ENCODE measurements at places on chromosomes 16 and 17.

DNA sequence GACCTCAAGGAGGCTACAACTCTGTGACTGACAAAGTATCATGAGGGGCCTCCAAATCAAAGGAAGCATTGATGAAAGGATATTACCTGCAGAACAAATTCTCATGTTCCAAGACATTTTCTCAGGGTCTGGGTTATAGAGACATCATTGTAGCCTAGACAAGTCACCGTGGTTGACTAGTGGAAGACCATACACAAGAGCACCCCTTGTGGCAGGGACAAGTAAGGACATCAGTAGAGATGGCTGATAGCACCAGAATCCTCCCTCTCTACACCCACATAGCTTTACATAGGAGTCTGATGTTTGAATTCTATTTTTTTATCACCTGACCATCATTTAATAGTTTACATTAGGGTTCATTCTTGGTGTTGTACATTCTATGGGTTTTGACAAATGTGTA lies 32.5 kb upstream of the CDH8 start:
- no peak for DNase-seq

- DNase-seq: no peak
These were observed 7.6 kb upstream of the IRX5 start for GRCh38 chr16:54923055-54923473.

GRCh38 chr16:48161906-48162305 lies 6.1 kb upstream of the ABCC12 start:
- DNase-seq: no peak

- no peak for DNase-seq
These were observed 264.3 kb upstream of the CACNG5 start for GRCh38 chr17:66570447-66571195.

GRCh38 chr16:3266873-3267537 lies 10.6 kb upstream of the MEFV start:
- no peak for DNase-seq

- no peak for DNase-seq
These were observed 137.8 kb downstream of the ENGASE start for GRCh38 chr17:79212149-79213087.

DNA sequence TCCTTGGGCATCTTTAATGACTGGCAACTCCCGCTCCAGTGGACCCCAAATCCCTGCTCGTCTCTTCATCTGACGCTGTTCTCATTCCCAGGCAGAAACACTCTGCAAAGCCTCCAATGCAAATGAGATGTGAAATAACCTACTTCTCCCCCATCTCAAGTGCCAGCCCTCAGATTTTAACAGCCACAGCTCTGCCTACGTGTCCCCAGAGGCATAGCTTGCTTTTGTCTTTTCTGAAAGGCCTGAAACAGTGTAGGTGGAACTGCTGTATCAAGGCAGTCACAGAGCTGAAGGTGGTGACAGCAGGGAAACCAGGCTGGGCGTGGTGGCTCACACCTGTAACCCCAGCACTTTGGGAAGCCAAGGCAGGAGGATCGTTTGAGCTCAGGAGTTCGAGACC lies 14.7 kb downstream of the RPH3AL start:
- DNase-seq: no peak

DNA sequence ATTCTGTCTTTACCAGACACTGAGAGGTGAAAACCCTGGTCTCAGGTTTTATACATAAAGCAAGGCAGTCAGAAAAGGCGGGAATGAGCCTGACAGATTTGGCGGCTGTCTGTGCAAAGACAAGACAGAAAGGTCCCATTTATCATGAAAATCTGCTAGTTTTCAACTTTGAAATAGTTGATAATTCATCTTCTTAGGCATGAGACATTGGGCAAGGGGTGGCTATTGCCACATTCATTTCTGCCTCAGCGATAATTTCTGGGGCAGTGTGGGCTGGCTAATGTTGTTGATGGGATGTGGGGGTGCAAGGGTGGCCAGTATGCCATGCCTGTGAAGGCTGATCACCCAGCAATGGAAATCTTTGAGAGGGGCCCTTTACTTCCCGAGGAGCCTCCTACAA lies 173.8 kb upstream of the RPH3AL start:
- DNase-seq: no peak

DNA sequence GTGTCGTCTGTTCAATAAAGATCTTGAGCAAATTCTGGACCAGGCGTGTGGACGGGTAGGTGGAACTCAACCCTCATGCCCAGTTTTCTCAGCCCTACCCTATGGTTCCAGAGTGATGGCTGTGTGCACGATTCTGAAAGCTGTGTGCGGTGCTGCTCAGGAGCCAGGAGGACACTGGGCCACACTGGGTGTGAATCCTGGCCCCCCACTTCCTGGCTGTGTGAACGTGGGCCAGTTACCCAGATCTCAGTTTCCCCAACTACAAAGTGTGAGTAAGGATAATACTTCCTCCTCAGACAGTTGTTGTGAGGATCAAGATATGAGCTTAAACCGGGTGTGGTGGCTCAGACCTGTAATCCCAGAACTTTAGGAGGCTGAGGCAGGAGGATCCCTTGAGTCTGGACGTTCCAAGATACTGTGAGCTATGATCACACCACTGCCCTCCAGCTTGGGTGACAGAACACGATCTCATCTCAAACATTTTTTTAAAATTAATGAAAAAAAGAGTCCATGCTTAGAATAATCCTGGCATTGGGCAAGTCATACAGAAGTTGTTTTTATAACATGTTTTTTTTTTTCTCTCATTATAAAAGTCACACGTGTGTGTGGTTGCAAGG lies 14.7 kb upstream of the MPRIP start:
- DNase-seq: no peak

DNA sequence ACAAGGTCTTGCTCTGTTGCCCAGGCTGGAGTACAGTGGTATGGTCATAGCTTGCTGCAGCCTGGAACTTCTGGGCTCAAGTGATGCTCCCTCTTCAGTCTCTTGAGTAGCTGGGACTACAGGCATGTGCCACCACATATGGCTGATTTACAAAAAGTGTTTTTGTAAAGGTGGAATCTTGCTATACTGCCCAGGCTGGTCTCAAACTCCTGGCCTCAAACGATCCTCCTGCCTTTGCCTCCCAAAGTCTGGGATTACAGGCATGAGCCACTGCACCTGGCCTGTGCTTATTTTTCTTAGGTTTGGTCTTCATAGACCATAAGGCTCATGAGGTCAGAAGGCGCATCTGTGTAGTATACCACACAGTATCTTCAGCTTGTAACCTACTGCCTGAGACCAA lies 5.3 kb downstream of the CLEC19A start:
- DNase-seq: no peak

DNA sequence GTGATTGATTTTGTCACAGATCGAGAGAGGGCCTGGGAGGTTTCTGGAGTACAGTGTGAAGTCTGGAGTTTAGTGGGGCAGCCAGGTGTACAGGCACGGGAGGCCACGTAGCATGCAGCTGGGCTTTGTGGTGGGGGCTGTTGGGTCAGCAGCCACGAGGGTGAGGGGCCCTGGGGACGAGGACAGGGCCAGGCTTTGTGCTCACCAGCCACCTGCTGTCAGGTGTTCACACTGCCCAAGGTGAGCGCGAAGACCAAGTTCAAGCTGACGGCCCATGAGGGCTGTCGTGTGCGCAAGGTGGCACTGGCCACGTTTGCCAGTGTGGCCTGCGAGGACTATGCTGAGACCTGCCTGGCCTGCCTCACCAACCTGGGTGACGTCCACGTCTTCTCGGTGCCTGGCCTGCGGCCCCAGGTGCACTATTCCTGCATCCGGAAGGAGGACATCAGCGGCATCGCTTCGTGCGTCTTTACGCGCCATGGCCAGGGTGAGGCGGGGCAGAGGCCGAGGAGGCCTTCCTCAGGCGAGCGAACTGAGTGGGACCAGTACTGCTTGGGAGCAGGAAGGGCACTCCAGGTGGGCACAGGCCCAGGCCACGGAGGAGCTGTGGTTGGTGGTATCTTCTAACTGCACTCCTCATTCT lies 15.9 kb downstream of the LLGL1 start:
- DNase-seq: no peak

GRCh38 chr17:32960815-32961214 lies 30.8 kb upstream of the SPACA3 start:
- no peak for DNase-seq

GRCh38 chr17:28105501-28105900 lies 63.0 kb downstream of the NLK start:
- no peak for DNase-seq

GRCh38 chr17:56937687-56938086 lies 23.2 kb downstream of the COIL start:
- no peak for DNase-seq

DNA sequence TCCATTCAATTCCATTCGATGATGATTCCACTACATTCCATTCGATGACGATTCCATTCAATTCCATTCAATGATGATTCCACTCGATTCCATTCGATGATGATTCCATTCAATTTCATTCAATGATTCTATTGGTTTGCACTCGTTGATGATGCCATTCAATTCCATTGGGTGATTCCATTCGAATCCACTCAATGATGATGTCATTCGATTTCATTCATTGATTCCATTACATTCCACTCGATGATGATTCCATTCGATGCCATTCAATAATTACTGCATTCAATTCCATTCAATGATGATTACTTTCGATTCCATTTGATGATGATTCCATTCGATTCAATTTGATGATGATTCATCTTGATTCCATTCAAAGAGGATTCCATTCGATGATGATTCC lies 1299.4 kb downstream of the TP53TG3F start:
- no peak for DNase-seq

- DNase-seq: no peak
These were observed 76.8 kb downstream of the SEC14L1 start for GRCh38 chr17:77217566-77217965.

GRCh38 chr17:56497132-56497531 lies 96.4 kb upstream of the NOG start:
- DNase-seq: no peak

- DNase-seq: no peak
These were observed 3.3 kb downstream of the TSPOAP1 start for GRCh38 chr17:58325289-58325726.

DNA sequence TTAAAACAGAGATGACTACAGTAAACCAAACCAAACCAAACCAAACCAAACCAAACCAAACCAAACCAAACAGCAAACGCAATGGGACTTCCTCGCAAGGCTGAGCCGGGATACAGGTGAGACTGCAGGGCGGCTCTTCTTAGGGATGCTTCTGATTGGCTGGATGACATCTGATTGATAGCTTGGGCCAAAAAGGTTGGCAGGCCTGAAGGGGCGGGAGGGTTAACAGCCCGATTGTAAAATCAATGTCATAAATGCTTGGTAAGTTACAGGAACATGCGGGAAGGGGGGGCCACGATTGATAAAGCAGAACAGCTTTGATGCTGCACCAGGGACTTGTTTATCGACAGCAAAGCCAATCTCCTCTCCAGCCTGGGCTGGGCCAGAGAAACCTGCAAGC lies 86.1 kb downstream of the ZFHX3 start:
- no peak for DNase-seq

DNA sequence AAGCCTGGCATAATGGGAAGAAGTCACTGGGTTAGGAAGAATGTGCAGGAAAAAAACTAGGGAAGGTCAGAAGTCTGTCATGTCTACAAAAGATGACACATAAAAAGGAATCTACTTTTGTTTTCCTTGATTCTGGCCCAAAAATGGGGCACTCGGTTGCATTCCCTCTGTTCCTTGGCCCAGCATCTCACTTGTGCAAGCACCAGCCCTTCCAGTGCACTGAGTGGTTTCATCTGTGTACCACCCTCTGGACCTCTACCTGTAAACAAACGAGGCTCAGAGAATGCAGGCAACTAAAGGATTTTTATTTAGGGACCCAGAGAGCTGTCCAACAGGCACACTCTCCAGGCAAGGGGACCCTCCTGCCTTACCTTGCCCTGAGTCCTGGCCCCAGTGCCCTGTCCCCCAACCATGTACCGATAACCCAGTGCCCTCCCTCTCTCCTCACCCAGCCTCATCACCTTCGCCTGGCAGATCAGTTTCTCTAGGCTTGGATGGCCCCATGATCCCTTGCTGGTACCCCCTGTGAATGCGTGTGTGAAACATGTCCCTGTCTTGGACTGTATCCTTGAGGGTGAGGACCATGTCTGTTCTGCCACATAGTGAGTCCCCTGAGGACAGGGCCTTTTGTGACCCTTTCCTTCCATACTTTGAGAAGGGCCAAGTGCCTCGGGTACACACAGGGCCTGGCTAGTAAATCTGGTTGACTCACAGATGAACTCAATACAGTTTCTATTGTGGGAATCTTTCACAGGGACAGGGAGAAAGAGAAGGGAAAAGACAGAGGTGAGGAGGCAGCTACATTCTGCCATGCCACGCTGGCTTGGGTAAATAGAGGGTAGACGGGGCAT lies 13.3 kb downstream of the NXPH3 start:
- DNase-seq: no peak
